ENCODE measurements at places on chromosomes 1 and 21.

- DNase-seq: no peak
Observed at GRCh38 chr1:45473302-45473701, 17.7 kb downstream of the TESK2 start.

DNA sequence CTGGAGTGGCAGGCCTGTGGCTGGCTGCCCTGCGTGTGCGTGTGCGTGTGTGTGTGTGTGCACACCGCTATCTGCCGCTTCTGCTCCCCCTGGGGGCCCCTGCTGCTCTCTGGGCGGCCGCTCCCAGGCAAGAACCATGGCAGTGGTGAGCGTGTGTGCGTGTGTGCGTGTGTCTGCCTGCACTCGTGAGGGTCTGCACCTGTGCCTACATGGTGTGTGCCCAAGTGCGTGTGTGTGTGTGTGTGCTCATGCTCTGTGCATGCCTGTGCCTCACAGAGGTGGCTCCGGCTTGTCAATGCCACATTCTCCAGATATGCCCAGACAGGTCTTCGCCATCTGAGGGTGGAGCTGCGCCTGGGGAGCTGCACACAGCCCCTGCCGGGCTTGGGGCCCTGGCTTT is 18.7 kb upstream of the PEX10 start:
- DNase-seq: no peak

GRCh38 chr1:17197696-17198095 is 7.2 kb upstream of the PADI1 start:
- DNase-seq: no peak

DNA sequence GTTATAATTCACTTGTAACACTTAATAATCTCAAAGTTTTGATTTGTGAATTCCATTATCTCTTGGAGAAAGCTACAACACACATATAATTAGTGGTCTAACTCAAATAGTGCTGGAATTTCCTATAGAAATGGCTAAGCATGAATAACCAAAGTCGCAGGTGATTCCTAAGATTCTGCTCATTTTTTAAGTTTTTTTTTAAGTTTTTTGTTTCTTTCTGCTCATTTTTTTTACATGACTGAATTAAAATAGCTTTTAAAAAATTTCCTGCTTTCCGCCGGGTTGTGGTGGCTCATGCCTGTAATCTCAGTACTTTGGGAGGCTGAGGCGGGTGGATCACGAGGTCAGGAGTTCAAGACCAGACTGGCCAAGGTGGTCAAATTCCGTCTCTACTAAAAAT is 90.4 kb downstream of the APP start:
- DNase-seq: no peak

- DNase-seq: no peak
Observed at GRCh38 chr1:201602413-201603265, 63.7 kb downstream of the NAV1 start.
